ENCODE measurements at places on chromosomes 16 and 17.

DNA sequence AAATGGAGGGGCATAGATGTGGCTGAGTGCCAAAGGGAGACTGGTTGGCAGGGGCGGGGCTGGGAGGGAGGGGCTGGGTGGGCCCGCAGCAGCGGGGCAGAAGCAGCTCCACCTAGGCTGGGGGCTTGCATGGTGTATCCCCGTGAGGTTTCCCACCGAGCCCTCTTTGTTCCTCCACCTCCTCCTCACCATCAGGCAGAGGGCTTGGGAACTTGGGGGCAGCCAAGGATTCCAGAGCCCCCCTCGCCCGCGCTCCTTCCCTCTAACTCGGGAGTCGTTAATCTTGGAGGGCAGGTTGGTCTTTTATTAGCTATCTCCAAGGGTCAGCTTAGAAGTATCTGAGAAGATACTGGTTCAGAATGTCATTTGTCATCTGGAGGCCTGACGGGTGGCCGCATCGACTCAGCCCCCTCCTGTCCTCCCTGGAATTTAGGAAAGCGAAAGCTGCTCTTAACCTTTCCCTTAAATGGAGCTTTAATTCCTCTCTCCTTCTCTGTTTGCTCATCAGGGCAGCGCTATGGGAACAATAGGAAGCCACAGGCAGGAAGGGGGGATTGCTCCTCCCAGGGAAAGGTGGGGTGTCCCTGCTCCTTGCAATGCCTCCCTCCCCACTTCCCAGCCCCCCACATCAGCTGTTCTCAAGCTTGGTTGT lies 274.3 kb upstream of the XYLT1 start:
- no peak for DNase-seq

DNA sequence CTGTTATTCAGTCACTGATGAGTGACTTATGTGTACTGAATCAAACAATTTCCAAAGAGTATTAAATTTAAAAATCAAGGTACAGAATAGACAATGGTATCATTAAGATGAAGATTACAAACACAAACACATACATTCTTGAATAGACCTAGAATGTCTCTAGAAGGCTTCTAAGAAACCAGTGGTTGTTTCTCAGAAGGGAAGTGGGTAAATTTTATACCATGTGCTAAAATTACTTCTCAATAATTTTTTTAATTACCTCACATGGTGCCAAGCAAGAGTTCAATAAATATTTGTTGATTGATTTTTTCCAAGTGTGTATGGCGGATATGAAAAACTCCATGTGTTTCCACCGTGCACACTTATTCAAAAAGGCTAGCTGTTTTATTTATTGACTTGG lies 6.4 kb downstream of the DYNLRB2 start:
- no peak for DNase-seq

- no peak for DNase-seq
These were observed 298.4 kb upstream of the SALL1 start for GRCh38 chr16:51449441-51449840.

DNA sequence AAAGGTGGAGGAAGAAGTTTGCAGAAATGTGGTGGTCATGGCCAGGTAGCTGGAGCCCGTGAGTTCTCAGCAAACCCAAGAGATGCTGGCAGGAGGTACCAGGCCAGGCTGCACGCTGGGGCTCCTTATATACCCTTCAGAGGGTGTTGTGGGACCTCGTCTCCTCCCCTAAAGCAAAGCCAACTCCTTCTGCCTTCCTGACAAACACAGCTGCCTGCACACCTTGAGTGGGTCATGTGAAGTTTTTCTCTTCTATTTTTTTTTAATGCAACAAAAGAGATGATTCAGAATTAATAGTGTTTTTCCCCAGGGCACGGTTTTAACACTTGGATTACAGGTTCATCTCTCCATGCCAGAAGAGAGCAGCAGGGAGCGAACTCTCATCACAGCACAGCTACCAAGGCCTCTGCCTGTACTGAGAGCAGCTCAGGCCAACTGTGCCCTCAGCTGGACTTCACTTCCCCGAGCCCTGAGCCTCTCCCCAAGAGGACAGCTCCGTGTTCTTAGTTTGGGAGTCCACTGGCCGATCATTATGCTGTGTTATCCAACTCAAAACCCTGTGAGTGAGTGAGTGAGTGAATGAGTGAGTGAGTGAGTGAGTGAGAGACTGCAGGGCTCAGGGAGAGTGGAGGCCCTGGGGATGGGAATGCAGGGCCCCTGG lies at the start of gene KRT15:
Gene KRT15 (minus strand): TSS at position 102 of the 661 bp plus-strand sequence. CDS start 63 bp downstream, at position 39.
- no peak for DNase-seq

DNA sequence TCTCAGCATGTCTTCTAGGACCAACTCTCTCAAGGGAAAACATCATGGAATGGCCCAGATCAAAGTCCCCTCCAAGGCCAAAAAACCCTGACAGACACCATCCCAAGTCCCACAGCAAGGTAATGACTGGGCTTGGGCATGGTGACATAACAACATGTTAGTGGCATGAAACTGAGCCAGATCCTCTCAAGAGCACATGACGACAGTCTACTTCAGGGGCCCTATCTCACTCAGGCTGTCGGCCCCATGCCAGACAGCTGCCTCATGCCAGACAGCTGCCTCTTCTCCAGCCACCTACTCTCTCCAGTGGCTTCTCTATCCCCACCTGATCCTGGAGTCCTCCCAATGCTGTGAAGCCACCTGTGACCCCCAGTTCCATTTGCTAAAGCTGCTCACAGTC lies 18.4 kb downstream of the HSD11B2 start:
- no peak for DNase-seq

DNA sequence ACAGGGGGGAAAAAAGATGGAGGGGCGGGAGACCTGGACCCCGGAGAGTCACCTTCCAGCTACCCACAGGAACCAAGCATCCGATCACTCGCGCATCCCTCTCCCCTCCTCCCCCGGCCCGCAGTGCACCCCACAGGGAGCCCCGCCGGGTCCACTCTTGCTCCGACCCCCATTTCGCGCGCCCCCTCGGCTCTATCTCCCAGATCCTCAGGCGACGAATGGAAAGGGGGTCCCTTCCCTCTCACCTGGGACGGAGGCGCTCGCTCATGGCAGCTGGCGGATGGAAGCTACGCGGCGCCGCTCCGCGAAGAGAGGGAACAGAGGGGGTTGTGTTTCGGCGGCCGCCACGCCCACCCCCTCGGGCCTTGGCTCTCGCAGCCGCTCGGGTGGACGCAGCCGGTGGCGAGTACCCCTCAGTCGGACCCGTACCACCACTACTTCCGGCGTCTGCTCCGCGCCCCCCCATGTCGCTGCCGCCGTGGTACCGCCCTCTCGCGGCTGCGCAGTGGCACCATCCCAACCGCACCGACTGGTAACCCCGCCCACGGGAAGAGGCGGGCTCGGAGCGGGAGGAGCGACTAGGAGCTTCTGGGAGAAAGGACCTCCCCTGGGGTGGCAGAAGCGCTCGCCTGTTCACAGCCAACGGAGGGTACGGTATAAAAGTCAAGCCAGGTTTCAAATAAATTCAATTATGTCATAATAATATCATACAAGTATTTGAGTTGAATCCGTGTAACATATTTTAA lies 29.7 kb downstream of the CPSF4L start:
- peak; percentile 46 for DNase-seq

DNA sequence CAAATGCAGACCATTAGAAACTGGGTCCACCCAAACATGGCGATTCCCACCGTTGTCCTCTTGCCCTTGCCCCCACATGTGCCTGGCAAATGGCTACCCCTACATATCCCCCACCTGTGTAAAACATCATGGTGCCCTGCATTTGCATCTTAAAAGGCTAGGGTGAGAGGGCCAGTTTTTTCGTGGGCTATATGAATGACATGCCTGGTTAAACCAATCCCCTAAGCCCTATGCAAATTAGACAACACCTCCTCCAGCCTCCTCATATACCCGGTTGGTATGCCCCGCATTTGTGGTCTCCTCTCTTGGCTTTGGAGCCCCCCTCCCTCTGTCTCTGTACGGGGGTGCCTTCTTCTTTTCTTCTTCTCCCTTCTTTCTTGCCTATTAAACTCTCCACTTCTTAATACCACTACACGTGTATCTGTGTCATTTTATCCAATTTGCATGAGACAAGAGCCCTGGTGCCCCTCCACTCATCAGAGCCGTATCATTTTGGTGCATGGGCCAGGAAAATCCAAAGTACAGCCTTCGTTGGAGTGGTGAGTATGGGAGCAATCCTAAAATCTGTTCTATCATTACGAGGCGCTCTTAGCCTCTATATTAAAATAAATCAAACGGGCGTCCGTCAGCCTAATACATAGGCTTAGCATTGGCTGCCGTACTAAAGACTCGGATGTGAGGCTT lies 30.1 kb downstream of the QPRT start:
- DNase-seq, result no peak

GRCh38 chr17:2040219-2040827 lies 1.5 kb upstream of the OVCA2 start:
- DNase-seq, result no peak

DNA sequence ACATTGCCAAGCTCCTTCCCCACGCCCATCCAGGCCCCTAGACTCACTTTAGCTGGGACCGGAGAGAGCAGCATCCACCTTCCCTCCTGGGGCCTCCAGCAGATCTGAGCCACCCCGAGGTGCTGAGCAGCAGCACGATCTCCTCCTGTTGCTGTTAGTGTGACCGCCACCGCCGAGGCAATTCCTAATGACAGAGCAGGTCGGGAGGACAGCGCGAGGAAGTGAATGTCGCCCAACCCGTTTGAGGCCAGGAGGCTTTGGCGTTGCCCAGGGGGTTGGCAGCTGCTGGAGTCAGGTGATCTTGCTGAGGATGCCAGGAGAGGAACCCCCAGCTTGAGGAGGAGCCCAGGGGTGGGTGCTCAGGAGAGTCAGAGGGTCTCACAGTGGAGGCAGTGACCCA lies at the start of gene RNF222:
Gene RNF222 (minus strand): TSS at position 192 of the 400 bp plus-strand sequence. CDS start 4,366 bp downstream, outside the sequence.
- no peak for DNase-seq

- no peak for DNase-seq
These were observed 2.0 kb upstream of the SPHK1 start for GRCh38 chr17:76382351-76382802.

- DNase-seq, result no peak
These were observed 18.8 kb upstream of the KRT10 start for GRCh38 chr17:40841246-40841645.

DNA sequence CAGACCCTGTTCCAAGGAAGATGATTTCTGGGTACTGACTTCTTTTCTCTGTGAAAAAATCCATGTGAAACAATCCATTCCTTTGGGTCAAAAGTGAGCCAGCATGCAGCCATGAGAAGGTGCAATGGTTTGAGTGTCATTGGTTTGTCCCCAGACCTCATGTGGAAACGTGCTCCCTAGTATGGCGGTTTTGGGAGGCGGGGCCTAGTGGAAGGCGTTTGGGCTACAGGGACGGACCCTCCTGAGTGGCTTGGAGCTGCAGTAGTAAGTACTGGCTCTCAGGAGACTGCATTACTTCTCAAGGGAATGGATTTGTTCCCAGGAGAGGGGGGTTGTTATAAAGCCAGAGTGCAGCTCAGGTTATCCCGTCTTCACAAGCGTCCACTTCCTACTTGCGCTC lies 19.4 kb downstream of the ELAC2 start:
- DNase-seq, result no peak

DNA sequence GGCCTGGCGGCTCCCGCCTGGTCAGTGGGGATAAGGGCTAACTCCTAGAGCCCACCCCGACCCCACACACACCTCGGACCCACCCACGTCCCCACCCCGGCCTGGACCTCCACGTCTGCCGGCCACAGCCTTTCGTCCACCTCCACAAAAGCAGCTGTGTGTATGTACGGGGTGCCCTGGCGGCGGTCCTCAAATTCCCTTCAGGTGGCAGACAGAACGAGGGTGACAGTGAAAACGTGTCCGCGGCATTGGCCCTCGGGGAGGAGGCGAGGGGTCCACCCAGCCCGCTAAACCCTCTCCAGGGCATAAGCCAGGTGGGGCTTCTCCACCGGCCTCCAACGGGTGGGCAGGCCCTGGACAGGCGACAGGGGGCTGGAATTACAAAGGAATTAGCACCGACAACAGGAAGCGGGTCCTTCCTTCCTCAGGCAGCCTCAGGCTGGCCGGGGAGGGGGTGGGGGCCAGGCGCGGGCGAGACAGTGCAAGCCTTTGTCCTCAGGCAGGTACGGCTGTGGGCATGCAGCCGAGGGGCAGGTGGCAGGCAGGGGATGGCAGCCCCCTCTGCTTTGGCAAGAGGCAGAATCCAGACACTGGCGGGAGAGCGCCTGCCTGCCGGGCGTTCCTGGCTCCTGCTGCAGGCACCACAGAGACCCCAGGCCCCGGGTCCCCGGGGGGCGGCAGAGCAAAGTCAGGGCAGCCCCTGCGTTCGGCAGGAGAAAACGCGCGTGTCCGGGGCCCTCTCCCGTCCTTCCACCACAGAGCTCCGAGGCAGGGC lies 12.3 kb upstream of the PITPNA start:
- no peak for DNase-seq

DNA sequence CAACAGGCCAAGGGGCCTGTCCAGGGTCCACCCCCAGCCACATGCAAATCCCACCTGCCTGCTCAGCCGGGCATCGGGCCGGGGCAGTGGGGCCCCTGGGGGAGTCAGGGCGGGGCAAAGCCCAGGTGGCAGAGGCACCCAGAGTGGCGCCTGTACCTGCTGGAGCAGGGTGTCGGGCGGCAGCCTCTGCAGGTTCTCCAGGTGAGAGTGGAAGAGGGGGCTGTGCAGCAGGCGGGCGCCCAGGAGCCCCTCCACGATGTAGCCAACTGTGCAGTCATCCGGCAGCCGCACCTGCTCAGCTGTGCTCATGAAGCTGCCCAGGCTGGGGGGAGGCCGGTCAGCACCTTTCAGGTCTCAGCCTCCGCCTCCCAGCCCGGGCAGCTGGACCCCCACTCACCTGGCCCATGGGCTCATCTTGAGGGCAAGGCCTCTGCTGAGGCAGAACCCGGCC lies 2.1 kb downstream of the RFNG start:
- no peak for DNase-seq

DNA sequence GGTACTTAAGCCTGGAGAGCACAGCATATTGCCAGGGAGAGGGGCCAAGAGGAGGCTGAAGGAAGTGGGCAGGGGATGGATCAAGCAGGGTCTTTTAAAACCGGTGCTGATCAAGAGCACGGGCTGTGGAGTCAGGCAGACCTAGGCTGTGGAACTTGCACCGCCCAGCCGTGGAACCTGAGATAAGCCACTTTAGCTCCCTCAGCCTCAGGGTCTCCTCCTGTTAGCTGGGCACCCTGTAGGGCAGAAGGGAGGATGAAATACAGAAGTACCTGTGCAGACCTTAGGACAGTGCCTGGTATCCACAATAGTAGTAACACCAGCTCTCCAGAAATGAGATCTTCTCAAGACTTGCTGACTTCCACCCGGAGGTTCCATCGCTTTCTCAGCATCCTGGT lies 9.3 kb downstream of the ODAD4 start:
- no peak for DNase-seq

GRCh38 chr16:75486676-75487313 lies 8.4 kb downstream of the CHST6 start:
- DNase-seq, result no peak

GRCh38 chr17:42260318-42260717 lies 15.9 kb downstream of the STAT5B start:
- DNase-seq, result no peak

GRCh38 chr17:78400581-78401240 lies 22.3 kb downstream of the PGS1 start:
- DNase-seq, result no peak

DNA sequence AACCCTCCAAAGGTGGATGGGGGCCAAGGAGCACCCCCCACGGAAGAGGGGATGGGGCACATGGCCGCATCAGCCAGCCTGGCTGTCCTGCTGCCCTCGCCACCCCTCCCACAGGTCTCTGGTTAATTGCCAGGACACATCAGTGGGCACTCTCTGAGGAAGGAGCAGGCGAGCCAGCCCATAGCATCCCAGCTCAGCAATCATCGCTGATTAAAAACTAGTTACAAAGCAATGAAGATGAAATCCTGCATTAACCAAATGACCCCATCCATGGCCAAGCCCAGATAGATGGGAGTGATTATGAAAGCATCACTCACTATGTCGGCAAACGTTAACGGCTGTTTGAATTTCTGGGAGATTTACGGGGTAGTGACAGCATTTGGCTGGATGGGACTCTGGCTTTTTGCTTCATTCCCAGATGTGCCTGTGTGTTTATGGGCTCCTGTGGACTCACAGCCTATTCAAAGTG lies 45.3 kb downstream of the CCDC182 start:
- DNase-seq, result no peak

All from epithelial cell of prostate (primary cell).